HCT116 (cell line): ENCODE measurements at places on chromosomes 3 and 15.

DNA sequence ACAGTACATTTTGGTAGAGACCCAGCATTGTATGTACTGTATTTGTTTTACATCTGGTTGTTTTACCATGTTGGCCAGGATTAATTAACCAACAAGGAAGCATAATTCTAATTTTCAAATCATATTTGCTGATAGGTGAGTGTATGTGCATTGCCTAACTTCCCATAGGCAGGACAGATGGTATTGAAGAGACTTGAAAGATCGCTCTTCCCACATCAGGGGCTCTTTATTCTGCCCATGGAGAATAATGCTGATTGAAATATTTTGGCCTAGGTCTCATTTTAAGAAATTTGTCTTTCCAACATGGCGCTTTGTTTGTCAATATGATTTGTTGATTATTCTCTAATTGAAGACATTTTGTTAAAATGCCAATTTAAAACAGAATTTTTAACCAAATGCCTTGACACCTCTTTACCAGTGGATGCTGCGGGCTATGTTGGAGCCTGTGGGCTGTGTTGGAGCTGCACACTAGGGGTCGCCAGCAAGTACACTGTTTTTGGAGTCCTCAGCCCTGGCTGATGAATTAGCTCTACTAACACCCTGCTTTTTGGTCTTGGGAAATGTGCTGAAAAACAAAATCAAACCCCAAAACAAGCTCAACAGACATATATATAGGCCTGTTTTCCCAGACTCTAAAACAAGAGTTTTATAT, 5.3 kb downstream of the P2RY12 start:
- DNase-seq = peak; percentile 10

GRCh38 chr15:87080547-87080946, 1000.9 kb downstream of the AGBL1 start:
- no peak for DNase-seq

DNA sequence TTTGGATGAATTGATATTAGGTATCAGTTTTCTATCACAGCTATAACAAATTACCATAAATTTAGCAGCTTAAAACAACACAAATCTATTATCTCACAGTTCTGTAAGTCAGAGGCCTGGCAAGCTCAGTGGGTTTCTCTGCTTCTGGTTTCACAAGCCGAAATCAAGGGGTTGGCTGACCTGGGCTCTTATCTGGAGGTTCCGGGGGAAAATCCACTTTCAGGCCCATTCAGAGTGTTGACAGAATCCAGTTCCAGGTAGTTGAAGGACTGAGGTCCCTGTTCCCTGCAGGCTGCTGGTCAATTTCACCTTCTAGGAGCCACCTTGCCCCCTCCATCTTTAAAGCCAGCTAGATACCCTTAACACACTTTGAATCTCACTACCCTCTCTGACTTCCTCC, 11.1 kb upstream of the HHATL start:
- no peak for DNase-seq

GRCh38 chr3:30122359-30122758, 484.0 kb upstream of the TGFBR2 start:
- DNase-seq = no peak

GRCh38 chr15:74283368-74283767, 47.2 kb downstream of the CCDC33 start:
- DNase-seq = no peak
